Jurkat, Clone E6-1 (cell line): ENCODE measurements at places on chromosomes 1 and 21.
A peak's percentile ranks its signal among the peaks of the same experiment; 100 is the strongest.

DNA sequence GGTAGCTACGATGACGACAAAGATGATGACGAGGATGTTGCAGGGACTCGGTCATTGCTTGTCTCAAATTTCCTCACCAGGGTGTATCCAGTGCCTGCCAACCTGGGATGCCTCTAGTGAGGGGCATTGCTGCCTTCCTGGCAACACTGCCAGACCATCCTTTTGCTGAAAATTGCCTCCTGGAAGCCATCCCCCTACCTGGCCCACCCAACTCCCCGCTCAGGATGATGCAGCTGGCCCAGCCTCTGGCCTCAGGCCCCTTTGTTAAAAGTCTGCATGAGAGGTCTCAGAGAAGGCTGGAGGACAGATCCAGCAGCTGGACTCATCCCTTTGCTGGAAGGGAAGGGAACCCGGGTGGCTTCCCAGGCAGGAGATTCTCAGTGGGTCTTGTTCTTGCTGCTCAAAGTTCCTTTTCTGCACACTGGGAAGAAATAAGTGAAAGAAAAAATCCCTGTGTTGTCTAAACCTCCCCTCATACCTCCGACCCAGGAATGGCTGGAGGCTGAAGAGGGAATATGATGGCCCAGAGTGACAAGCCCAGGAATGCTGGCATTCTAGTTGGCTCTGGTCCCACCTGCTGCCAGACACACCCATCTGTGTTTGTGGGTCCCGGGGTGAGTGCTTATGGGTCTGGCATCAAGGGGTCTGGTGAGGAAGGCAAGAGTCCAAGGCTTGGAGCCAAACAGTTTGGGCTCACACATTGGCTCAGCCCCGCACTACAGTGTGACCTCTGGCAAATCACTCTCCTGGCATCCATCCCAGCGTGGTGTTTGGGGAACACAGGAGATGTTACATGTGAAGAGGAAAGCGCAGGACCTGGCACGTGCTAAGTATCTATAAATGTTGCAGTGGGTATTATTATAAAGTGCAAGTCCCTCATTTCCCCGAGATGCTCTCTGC is 6.7 kb upstream of the FNDC5 start:
- no peak for DNase-seq

GRCh38 chr1:41610361-41610760 is 125.9 kb upstream of the EDN2 start:
- no peak for DNase-seq

- no peak for DNase-seq
Measured at GRCh38 chr1:236396665-236397043, 2.6 kb downstream of the EDARADD start.

DNA sequence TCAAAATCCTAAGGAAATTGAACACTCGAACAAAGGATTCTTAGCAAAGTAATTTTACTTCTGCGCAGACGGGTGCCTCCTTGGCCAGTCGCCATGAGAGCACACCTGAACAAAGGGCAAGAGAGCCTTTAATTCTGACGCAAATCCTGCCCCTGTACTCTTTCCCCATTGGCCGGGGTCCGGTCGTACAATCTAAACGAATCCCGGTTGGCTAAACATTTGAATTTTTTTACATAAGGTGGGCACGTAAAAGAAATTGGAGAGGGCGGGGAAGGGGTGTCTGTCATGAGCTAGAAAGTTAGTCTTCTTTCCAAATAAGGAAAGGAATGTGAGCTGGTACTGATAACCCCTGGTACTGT is 8.2 kb upstream of the IL22RA1 start:
- DNase-seq: no peak

DNA sequence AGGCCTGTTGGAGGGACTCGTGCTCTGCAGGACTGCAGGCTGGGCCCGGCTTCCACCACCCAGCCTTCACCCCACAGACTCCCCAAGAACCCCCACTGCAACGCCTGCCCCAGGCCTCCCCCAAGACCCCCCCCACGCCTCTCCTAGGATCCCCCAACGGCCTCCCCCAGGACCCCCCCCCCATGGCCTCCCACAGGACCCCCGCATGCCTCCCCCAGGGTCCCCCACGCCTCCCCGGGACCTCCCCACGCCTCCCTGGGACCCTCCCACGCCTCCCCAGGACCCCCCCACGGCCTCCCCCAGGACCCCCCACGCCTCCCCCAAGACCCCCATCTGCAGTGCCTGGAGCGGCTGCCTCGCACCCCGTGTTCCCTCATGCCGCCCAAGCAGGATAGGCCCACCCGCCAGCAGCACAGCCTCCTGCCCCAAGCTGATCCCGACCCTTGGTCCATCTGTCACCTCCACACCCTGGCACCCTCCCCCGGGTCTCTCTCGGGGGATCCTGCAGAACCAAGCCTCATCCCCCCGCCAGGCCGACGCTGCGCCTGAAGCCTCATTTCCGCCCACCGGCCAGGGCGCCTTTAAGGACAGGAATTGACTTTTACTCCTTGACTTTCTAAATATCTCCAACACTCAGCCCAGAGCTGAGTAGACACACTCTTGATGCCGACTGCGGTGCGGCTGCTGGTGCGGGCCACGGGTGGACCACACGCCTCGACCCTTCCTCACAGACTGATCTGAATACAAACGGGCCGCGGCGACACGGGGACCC is 14.1 kb upstream of the RNF223 start:
- no peak for DNase-seq

- no peak for DNase-seq
Measured at GRCh38 chr1:200959411-200959921, 64.0 kb downstream of the KIF21B start.

DNA sequence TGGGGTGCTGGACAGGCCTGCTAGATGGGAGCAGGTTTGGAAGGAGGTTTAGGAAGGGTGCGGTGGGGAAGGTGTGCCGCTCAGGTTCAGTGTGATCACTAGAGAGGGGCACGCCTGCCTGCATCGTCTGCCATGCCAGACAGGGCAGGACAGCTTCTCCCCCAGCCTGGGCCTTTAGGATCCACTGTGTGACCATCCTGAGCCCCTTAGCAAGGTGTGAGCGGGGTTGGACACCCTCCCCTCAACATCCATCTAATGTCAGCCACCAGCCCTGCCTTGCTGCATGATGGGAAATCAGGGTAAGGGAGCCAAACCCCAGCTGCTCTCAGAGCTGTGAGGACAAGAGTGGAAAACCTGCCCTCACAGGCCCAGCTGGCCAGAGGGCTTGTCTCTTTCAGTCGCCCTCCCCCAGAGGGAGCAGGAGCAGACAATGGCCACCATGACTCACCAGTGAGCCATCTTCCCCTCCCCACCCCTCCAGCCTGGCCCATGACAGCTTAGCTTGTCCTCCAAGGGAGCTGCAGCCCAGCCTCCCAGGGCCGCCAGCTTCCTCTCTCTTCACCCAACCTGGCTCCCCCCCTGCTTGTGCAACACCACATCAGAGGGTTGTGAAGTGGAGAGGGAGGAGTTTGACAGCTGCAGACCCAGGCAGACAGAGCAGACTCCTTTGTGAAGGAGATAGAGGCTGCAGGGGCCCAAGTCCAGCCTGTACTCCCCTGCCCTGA is 37.0 kb downstream of the NUAK2 start:
- DNase-seq: peak; percentile 91
